Inflammatory macrophage (primary cell): ENCODE measurements at places on chromosomes 2 and 18.
A peak's percentile ranks its signal among the peaks of the same experiment; 100 is the strongest.

DNA sequence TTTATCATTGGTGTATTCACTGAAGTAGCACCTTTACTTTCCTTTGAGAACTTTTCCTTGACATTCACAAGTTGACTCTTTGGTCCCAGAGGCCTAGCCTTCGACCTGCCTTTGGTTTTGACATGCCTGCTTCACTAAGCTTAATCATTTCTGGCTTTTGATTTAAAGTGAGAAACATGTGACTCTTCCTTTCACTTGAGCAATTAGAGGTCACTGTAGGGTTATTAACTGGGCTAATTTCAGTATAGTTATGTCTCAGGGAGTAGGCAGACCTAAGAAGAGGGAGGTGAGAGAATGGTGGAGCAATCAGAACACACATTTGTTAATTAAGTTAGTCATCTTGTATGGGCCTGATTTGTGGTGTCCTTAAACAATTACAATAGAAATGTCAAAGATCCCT, 1040.7 kb upstream of the SLC39A10 start:
- DNase-seq, result no peak

DNA sequence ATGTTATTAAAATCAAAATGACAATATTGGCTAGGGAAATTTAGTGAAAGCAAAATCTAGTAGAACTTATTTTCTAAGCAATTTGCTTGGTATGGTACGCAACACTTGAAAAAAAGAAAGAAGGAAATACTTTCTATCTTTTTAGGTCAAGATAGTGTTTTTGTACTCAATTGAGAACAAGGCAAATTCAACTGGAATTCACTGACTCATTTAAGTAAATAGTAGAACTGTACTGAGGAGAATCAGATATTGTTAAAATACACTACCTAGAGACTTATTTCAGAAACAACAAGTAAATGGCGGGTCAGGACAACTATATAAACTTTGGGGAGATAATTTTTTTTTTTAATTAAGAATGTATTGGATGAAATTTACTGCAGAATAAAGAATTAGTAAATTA, 18.9 kb downstream of the ZRANB3 start:
- no peak for DNase-seq

GRCh38 chr2:120560330-120560729, 175.3 kb upstream of the GLI2 start:
- no peak for DNase-seq

GRCh38 chr2:223950448-223951347, 5.6 kb upstream of the WDFY1 start:
- no peak for DNase-seq

DNA sequence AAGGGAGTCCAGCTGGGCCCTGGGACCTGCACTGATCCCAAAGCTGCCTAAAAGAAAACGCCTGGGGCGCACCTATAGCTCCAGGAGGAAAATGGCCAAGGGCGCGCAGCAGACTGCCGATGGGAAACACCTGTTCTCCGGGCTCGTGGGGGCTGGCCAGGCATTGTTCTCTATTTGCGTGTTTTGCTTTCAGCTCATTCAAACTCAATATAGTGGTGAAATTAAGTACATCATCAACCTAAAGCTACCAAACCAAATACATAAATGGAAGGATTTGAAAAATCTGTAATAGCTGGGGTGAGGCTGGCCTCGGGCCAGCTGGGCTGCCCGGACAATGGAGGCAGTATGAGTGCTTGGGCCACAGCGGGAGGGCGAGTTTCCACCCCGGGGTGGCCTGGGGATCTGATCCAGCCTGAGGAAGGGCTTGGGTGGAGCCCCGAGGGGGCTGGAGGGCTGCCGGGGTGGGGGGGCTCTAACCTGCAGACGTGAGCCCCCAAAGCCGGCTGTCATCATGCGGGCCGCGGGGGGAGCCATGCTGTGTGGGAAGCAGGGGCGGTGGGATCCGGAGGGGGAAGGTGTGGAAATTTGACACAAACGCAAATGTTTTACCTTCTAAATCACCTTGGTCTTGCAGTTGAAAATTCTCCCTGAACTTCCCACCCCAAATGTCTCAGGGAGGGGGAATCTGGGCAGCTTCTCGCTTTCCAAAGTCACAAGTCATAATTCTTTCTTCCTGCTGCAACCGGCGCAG, 77.6 kb downstream of the ASB1 start:
- DNase-seq, result no peak

DNA sequence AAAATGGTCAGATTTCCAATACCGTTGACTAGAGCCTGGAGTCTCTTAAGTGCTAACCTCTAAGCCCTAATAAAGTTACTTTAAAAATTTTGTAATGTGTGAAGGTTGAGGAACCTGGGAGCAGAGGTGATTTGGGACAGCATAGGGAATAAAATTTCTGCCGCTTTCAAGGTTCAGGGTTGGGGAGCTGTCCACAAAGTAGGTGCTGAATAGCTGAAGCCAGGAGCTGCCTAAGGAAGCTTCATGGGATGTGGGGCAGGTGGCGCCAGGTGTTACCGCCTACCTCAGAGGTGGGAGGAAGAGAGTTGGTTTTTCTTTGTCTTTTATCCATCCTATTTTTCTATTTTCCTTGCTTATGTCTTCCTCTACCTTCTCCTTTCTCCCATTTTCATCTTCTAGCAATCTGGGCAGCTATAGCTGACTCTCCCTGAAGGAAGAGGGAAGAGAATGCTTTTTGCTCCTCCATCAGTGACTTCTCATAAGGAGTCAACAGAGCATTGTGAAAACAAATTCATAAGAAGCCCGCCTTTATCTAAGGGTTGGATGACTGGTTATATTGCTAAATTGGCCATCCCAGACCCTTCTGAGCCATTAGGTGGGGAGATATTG, 178.7 kb downstream of the CLIP4 start:
- no peak for DNase-seq

- peak; percentile 64 for DNase-seq
Observed at GRCh38 chr2:109230941-109231420, 102.0 kb downstream of the SH3RF3 start.

- DNase-seq, result peak; percentile 41
Observed at GRCh38 chr18:56647951-56648893, 2.9 kb upstream of the WDR7 start.

- no peak for DNase-seq
Observed at GRCh38 chr2:138187221-138187620, 222.9 kb downstream of the HNMT start.

GRCh38 chr18:33839452-33840211, 261.6 kb downstream of the ASXL3 start:
- peak; percentile 14 for DNase-seq

- DNase-seq, result no peak
Observed at GRCh38 chr2:157395811-157396210, 48.1 kb downstream of the CYTIP start.

GRCh38 chr2:220096406-220096805, 469.0 kb downstream of the SLC4A3 start:
- no peak for DNase-seq

DNA sequence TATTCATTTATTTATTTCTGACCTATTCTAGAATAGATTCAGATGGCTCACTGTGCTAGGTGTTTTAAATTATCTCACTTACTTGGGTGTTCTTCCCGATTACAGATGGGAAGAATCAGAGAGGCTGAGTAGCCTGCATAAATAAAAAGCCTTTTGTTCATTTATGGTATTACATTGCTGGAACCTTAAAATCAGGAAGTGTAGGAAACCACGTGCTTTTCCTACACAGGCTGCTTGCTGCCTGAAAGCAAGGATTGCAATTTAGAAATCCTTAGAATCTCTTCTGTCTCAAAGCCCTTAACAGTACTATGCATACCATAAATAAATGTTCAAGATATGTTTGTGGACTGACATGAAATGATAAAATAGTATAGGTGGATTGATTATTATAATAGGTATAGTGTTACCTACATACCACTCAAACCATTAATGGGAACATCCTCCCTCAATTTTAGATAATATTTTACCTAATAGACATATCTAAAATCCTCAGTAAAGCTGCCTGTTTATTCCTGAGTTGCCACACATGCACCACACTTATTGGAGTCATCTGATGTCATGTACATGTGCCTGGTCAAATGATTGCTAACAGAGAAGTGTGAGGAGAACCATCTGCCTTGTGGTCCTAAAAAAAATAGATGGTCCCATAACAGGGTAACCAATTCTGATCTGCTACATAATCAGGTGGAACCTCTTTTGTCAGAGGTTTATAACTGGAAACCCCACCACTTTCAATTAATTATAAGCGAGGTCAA, 73.5 kb upstream of the C2orf15 start:
- peak; percentile 64 for DNase-seq

DNA sequence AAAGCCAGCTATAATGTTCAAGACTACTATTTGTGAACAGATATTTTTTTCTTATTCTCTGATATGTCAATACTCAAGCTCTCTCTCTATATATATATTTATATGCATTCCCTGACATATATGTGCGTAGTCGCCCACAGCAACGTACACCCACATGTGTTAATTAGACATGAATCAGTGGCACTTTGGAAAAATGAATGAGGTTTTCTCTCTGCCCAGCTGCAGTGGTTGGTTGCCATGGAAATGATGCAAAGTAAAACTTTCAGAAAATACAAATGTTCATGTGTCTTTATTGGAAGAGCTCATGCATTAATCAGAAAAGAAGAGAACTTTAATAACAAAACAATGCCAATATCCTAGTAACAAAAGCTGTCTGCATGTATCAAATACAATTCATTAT, 34.7 kb downstream of the UNC80 start:
- DNase-seq, result no peak

DNA sequence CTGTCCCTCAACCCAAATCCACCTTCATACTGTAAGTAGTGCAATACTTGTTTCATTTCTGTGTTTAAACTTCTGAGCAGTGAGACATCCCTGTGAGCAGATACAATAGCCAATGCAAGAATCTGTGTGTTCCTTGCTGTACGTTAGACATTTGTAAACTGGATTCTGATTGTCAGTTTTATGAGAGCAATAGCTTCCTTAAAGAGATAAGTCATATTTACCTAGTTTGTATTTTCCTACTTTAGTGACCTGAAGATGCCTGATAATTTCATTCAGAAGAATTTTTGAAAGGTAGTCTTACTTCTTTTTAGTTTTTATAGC, 90.7 kb downstream of the DPP4 start:
- no peak for DNase-seq

- DNase-seq, result no peak
Observed at GRCh38 chr2:235494716-235495372, 1.0 kb downstream of the AGAP1 start.

DNA sequence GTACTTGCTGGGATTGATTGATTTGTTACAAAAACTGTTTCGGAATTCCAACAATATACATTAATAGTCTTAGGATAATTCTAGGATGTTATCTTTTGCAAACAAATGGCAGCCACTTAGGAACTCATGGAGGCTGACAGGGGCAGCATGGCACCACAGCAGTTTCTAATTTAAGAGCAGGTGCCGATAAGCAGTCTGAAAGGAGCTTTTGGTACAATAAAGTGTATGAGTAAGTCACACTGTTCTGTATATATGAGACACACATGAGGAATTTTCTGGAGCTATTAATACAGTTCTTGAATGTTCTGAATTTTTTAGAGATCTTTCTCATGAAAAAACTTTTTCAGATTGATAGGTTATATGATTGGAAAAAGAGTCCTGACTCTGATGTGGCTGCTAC, 52.2 kb downstream of the EIF5B start:
- no peak for DNase-seq

DNA sequence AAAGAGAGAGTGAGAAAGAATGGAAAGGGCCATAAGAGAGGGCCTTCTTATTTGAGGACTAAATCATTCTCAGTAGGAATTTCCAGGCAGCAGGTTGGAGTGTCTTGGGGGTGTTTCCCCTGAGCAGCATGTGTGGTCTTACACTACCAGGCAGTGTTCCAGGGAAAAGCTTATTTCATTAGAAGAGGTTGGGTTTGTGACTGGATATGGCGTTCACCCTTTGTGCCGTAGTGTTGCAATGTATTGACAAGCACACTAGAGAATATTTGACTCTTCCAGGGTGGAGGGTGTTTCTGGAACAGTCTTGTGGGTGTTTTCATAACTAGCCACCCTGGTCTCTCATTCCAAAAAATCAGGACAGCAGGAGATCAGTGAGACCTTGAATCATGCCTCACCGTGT, 105.5 kb downstream of the NRP2 start:
- no peak for DNase-seq

- no peak for DNase-seq
Observed at GRCh38 chr2:35081001-35081621, 1274.5 kb upstream of the CRIM1 start.

DNA sequence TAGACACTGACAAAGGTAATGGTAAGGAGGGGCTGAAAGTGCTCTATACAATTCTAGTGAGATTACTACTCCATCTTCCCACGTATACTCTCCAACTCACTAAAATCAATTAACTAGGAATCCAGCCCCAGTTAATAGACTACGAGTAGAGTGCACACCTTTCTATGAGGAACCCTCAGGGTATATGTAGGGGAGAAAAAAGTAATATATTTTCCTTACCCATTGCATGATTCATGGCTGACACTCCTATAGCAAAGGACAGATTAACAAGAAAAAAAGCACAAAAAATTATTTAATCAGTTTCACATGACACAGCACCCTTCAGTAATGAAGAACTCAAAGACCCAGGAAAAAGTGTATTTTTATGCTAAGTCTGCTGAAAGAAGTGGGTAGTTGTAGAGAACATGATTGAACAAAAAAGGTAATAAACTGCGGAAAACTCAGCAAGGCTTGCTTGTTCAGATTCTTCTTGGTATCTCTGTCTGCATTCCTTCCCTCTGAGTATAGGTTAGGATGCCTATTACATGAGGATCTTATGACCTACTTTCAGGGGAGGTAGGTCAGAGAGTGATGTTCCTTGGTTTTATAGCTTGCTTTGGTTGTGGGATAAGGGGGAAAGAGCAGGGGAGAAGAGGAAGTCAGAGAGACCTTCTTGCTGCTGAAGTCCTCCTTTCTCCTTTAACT, 342.0 kb upstream of the DLGAP1 start:
- no peak for DNase-seq

DNA sequence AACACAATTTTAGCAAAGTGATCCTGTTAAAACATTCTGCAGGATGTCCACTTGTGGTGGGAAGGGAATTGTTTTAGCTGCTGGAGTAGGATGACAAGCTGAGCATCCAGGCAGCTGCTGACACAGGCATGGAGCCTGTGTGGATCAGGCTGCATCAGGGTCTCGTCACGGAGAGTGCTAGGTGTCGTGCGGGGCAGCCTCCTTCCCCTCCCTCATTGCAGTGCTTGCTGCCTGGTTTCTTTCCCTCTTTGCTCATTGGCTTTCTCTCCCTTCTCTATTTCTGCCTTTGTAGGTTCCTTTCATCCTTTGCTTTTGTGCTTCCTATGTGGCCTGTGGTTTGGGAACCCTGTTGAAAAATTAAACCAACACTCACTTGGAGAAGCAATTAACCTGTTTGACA, 172.9 kb downstream of the TPGS2 start:
- no peak for DNase-seq

GRCh38 chr2:128591022-128591860, 272.6 kb upstream of the HS6ST1 start:
- DNase-seq, result no peak

- no peak for DNase-seq
Observed at GRCh38 chr2:160478660-160479059, 14.9 kb downstream of the RBMS1 start.
